ENCODE measurements at places on chromosomes 5 and 9. TPM values are rescaled to one million over a fixed set of nuclear protein-coding genes. Genes with fewer than 3 reads are reported as not detected.

ANXA2R gene
- polyA plus RNA-seq: 0.82 TPM

DNA sequence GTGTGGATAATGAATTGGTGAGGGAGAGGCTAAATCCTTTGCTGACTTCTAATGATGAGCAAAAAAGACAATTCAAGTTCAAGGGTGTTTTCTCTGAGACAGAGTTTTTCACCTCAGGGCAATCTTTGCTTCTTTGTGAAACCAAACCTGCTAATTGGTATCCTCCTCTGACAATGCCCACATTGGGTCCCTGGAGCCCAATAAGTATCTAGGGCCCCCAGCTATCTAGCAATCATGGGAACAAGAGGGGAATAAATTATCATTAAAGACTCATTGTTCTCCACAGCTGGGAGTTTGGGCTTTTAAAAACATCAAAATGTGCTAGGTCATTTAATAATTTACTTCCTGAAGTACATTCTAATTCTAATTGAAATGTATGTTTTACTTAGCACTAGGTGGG lies 227.3 kb downstream of the TMEM167A start:
- no peak for DNase-seq

- DNase-seq: no peak
These were observed 351.0 kb downstream of the KIAA0825 start for GRCh38 chr5:94267350-94267899.

GRCh38 chr5:109173036-109173794 lies 236.6 kb downstream of the PJA2 start:
- DNase-seq: no peak

GRCh38 chr9:130020618-130021017 lies 22.4 kb downstream of the FNBP1 start:
- no peak for DNase-seq

GRCh38 chr9:94175669-94176068 lies 83.4 kb upstream of the ZNF169 start:
- DNase-seq: no peak

- peak; percentile 41 for DNase-seq
These were observed 56.2 kb upstream of the APC start for GRCh38 chr5:112681481-112681908.

All from muscle of back (tissue), 13 donors.